Astrocyte of the spinal cord (primary cell): ENCODE measurements at places on chromosomes 16 and 17.

GRCh38 chr16:23967775-23968174 is 132.0 kb downstream of the PRKCB start:
- DNase-seq = no peak

GRCh38 chr16:12350945-12351344 is 374.4 kb downstream of the SNX29 start:
- DNase-seq = no peak

DNA sequence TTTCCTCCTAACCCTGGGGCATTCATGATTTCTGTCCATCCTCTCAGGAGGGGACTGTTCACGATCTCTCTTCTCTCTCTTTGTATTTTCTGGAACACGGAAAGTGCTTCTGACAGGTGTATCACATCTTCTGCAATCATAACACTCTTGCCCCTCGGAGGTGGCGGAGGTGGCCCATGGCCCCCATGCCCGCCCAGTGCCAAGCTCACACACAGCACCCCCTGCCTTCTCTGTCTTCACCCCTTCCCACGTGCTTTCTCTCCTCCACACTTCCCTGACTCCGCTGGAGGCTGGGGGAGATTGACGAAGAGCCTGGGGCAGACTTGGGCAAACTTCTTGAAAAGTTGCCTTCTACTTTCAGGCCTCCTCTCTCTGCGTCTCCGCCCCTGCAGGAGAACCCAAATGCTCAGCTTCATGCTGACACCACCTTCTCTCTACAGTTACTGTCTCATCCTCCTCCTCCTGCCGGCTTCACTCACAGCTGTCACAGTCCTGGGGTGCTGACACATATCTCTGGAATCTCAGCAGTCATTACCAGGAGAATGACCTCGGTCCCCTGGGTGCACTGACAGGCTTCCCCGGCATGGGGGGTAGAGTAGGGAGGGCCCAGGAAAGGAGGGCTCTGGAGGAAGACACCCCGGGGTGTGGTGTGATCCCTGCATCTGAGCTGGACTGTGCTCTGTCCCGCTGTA is 127.1 kb downstream of the ENGASE start:
- DNase-seq = no peak

- no peak for DNase-seq
These were observed 405 bp upstream of the ACE start for GRCh38 chr17:63476459-63476853.

DNA sequence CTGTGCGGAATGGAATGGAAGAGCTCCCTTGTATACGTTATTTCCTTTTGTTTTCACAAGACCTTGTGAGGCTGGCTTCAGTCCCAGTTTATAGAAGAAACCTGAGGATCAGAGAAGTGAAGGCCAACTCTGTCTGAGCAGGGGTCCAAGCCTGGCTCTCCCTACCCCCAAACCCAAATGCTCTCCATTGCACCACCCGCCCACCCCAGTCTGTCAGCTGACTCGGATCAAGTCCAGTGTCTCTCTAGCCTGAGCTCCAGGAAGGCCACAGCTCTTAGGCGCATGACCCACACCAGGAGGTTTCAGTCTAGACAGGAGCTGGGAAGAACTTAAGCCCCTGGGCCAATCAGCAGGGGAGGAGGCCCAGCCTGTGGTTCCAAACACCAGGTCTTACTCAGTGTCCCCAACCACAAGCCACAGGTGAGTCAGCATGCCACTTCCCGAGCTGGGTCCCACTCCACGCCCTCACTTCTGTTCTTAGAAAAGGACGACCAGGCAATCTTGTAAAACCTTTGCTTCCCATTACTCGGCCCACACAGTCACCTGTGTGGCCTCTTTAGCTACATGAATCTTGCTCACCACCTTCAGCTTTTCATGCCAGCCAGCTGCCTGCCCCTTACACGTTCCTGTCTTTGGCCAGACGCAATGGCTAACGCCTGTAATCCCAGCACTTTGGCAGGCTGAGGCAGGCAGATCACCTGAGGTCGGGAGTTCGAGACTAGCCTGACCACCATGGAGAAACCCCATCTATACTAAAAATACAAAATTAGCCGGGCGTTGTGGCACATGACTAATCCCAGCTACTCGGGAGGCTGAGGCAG is 27.8 kb downstream of the TK2 start:
- peak; percentile 97 for DNase-seq

GRCh38 chr17:67362173-67362572 is 4.2 kb downstream of the PSMD12 start:
- DNase-seq = no peak

GRCh38 chr17:44000141-44000860 is 4.1 kb upstream of the NAGS start:
- DNase-seq = no peak

DNA sequence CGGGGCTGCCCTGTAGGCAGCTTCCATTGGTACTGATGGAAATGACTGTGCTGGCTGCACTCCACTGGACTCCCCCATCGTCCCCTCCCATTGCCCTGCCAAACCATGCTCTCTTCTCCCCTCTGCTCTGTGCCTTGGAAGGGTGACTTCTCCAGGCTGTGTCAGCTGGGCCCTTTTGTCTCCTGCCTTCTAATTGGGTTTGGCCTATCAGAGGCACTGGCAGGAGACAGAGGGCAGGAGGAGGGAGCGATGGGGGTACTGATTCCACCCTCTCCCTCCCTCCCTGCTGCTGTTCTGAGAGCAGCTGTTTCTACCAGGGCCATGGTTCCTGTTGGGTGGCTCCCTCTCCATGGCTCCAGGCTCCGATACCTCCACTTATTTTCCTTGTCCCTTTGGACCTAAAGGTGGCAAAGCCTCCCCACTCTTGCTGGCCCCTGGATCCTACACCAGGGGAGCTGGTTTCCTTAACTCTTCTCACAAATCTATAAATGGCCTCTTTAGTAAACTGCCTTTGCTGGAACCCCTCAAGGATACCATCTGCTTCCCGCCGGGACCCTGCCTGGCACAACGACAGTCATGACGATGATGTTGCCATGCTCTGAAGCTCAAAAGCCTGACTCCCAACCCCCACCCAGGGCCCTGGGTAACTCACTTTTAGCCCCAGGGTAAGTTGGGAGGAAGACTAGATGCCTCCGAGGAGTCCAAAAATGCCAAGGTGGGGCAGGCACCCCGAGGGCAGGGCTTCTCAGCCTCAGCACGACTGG is 123.8 kb upstream of the RPL38 start:
- no peak for DNase-seq

- no peak for DNase-seq
These were observed 73.0 kb downstream of the KLHDC4 start for GRCh38 chr16:87692756-87693155.

GRCh38 chr16:24497440-24497839 is 41.9 kb upstream of the RBBP6 start:
- no peak for DNase-seq

- no peak for DNase-seq
These were observed 6.2 kb upstream of the SLC16A13 start for GRCh38 chr17:7029659-7030058.

DNA sequence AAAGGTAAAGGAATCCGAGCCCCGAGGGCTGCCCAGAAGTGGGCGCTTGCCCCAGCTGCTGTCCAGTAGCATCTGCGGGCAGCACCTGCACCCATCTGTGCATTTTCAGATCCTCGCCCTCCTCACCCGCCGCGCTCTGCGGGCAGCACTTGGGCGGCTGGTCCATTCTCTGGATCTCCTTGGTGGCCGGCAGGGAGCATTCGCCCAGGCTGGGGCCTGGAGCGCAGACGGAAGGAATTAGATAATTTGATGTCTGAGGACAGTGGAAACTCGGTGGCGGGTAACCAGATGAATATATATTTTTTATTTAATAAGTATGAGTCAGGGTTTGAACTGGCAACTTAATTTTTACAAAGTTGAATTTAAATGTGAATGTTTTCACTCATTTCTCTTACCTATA is 88.5 kb downstream of the NPIPB11 start:
- DNase-seq = peak; percentile 33
